AG04449 (cell line): ENCODE measurements at places on chromosomes 6 and 20.

GRCh38 chr20:53919886-53920285 lies 150.5 kb downstream of the BCAS1 start:
- DNase-seq: no peak

DNA sequence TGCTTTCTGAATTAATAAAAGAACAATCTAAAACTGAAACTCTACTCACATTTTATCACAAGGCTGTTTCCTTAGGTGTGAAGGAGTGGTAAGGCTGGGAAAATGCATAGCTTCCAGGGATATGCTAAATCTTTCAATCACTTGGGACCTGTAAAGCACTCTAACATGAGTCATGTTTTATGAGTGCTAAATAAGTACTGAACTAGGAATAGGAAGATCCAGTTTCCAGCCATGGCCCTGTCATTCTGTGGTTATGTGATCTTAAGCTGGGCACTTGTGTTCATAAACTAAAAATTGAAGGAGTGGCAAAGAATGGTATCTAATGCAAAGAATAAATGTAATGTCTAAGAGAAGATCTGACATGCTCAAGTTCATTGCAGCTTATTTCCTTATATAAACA lies 6.1 kb upstream of the TMEM200A start:
- DNase-seq: no peak

- DNase-seq: no peak
Measured at GRCh38 chr6:52489881-52490280, 69.7 kb downstream of the EFHC1 start.

- no peak for DNase-seq
Measured at GRCh38 chr6:142732790-142733189, 212.2 kb downstream of the HIVEP2 start.

DNA sequence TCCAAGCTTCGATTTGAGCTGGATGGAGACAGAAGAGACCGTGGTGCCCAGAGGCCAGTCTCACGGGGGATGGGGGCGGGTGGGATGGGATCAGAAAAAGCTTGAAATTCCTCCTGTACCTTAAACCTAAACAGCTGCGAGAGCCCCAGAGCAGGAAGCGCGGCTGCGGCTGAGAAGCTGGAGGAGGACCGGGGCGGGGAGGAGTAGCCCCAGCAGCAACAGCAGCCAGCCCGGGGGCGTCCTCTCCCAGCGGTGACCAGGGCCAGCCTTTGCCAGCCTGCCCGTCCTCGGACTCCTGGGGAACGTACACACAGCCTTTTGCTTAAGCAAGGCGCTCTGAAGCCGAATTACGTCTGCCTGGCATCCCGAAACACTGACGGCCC lies 17.4 kb upstream of the PRDM13 start:
- DNase-seq: no peak

DNA sequence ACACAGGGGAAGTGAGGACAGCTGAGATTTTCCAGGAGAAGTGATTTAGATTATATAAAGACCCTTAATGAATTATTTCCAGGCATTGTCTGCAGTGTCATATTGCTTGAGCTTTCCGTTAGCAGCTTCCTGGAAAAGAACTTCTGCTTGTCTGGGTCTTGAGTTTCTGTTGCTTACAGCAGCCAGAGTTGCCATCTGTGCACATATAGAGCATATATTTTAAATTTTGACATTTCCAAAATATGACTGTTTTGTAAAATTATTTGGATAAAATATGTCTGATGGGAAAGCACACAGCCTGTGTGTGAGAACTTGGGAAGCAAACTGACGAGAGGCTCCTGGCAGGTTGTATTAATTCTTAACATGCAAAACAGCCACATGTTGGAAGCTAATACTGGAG lies 21.0 kb upstream of the NKX2-2 start:
- DNase-seq: no peak

- no peak for DNase-seq
Measured at GRCh38 chr20:18267815-18268214, 20.5 kb upstream of the ZNF133 start.

GRCh38 chr6:50707652-50708300 lies 5.5 kb upstream of the TFAP2D start:
- no peak for DNase-seq

DNA sequence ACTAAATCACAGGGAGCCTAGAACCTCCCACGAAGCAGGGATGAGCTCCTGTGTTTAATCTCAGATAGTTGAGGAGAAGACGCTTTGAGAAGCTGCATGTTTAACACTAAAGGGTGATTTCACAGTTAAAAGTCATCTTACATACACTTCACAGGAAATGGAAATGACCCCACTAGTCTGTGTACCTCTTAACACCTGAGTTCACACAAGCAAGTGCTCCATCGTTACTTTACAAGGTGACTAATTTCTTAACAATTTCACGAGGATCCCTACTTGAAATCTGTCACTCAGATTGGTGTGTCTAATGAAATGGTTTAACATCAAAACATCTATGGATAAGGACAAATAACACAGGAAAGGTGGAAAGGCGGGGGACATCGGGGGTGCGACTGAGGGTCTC lies 93.8 kb upstream of the RPS6KA2 start:
- DNase-seq: no peak

DNA sequence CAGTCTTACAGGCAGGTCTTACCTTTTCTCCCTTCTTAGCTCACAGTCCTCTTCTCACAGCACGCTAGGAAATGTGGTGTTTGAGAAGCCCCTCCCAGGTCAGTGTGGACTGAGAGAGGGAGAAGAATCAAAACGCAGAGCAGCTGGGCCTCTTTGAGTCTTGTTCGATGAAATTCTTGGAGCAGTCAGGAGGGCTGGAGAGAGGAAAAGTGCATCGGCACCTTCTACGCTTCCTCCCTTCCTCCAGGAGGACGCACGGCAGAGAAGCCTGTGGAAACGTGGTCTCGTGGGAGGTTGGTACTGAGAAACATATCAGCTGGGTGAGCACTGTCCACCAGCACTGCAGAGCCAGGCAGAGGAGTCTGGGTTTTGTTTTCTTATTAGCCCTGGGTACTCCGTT lies 52.7 kb downstream of the TXLNB start:
- DNase-seq: no peak

GRCh38 chr6:157177731-157178336 lies 145.5 kb downstream of the TMEM242 start:
- no peak for DNase-seq

DNA sequence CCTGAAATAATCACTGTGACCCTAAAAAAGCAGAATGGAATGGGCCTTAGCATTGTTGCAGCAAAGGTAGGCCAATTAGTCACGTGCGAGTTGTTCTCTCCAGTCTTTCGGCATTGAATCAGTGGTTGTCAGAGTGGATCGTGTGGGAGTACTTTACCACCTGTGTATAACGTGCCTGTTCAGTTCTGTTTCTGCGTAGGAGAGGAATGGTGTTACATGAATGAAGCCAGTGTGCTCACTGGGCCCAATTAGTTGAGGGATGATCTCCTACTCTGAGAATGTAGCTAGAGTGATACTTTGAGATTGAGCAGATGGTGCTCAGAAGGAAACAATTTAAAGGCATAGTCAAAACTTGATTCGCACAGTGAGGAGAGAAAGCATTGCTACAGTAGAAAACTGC lies 72.4 kb upstream of the KIF25 start:
- peak; percentile 19 for DNase-seq

GRCh38 chr6:83183082-83183828 lies 9.8 kb downstream of the PGM3 start:
- peak; percentile 90 for DNase-seq

- peak; percentile 72 for DNase-seq
Measured at GRCh38 chr6:2841264-2842138, at the start of gene SERPINB1. Gene SERPINB1, minus strand, starts transcription at chr6:2841863. Its CDS starts 1,277 bp downstream, at chr6:2840586.

DNA sequence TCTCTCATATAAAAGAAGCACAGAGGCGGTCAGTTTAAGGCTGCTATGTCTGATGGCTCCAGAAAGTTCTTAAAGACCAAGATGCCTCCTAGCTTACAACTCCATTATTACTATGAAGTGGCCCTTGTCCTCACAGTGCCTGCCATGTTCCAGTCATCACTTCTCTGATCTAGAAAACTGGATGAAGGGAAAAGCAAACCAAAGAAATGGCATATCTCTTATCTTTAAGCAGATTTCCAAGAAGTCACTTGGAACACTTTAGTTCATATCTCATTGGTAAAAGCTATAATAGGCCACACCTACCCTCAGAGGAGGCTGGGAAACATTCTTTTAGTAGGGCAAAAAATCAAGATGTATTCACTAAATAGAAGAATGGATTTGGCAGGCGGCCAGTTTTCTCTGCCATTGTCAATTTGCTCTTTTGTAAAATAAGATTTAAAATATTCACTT lies 289.6 kb downstream of the TBC1D7 start:
- no peak for DNase-seq

DNA sequence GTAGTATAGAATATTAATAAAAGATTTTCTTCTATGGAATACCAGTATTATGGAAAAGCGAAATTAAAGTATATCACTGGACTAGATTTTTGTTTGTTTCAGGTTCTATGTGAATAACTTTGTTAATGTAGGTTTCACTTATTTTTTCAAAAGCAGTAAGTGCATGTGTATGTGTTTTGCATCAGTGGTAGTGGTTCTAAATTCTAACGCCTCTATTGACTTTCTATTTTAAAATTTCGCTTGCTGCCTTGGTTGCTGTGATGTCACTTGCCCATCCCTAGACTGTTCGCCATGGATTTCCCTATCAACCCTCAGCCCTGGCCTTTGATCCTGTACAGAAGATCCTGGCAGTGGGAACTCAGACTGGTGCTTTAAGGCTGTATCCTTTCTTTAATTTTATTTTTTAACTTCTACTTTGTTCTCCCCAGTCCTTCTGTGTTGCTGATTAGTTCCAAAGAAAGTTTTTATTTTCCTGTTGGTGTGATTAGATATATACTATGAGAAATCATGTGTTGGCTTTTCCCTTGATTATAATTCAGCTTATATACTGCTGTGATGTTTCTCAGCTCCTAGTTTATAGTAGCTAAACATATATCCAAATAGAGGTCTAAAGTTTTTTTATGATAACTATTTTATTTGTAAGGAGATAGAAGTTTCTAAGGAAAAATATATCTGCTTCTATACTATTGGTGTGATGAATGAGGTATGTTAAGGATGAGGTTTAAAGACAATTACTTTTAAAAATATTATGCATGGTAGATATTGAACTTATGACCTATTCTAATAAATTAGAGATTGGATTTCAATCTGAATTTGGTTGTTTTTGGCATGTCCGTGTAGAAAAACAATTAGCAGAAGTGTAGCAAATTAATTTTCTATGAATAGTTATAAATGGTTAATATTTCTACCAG lies 1.7 kb downstream of the STXBP5 start:
- no peak for DNase-seq

DNA sequence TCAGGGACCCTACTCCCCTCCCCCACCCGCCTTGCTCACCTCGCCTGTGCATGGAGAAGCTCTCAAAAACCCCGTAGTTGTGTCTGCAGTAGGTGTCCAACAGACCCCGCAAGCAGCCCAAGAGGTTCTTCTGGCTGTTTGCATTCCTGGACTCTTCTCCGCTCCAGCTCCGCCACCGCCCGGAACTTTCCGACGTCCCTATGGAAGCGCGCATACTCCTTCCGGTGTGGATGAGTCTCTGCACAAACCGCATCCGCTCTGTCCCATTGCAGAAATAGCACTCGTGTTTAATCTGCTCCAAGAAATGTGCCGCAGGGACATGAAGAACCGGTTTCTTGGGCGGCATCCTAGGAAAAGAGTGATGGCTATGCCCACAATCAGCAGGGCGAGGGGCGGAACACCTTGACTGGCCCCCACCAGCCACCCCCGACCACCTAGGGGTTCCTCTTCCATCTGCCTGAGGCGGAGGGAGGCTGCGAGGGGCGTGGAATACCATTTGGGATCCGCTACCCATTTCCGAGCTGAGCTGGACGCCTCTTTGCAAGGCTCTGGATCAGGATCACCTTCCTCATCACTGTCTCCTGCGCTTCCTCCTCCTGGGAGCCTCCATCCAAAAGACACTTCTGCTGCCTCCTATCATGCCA lies 20.2 kb downstream of the HLA-DRA start:
- DNase-seq: no peak

GRCh38 chr20:40323361-40323794 lies 365.7 kb downstream of the MAFB start:
- DNase-seq: no peak

DNA sequence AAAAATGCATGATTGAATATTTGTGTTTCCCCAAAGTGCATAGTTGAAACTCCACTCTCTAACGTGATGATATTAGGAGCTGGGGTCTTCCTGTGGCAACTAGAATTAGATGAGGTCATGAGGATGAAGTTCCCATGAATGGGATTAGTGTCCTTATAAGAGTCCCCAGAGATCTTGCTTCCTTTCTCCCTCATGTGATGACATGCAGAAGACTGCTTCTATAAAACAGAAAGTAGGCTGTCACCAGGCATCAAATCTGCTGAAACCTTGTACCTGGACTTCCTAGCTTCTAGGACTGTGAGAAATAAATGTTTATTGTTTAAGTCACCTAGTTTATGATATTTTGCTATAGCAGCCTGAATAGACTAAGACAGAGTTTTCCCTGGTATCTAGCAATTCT lies 586.5 kb upstream of the EPHA7 start:
- DNase-seq: no peak

- no peak for DNase-seq
Measured at GRCh38 chr6:18400831-18401446, 13.8 kb downstream of the RNF144B start.

DNA sequence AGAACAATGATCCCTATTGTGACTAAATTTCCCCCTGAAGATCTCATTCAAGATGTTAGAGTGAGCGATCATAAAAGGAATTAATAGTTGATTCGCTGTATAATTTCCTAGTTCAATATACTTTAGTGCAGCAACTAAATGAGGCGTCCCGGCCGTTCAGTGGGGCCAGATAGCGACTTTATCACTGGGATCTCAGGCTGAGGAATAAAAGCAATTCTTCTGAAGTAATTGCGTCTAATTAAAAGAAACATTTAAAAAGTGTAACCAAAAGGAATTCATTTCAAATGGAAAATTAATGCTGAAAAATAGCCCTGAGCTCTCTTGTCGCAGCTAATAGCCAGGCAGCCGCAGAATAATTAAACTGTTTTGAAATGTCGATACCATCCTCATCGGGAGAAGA lies 82.2 kb upstream of the TOP1 start:
- no peak for DNase-seq

- no peak for DNase-seq
Measured at GRCh38 chr6:130382872-130383490, 17.2 kb downstream of the TMEM200A start.

GRCh38 chr6:14379568-14379967 lies 262.0 kb downstream of the CD83 start:
- no peak for DNase-seq
